Posterior vena cava (tissue), 2 donors: ENCODE measurements at places on chromosomes 1 and 21.

- DNase-seq = no peak
Observed at GRCh38 chr1:184407816-184408510, 21.1 kb downstream of the C1orf21 start.

DNA sequence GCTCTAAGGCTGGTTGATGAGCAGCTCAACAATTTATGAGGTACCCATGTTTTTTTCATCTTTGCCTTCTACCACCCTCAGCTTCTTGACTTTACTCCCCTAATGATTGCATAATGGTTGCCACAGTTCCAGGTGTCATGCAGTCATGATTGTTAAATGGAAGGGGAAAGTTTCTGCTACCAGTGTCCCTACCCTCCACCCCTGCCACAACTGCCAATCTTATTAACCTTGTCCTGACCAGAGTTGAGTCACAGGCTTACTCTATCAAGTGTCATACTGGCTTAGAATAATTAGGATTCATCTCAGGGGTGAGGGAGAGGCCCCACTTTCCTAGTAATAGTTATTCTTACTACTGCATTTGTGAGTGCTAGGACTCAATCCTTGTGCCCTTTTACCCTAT, 7.9 kb upstream of the FUBP1 start:
- no peak for DNase-seq

GRCh38 chr1:25765923-25766589, 33.9 kb upstream of the SELENON start:
- DNase-seq = no peak

GRCh38 chr1:173342736-173343135, 134.4 kb upstream of the PRDX6 start:
- DNase-seq = no peak

GRCh38 chr1:94550396-94550795, 8.8 kb upstream of the F3 start:
- DNase-seq = no peak

- no peak for DNase-seq
Observed at GRCh38 chr1:236280438-236281197, 1.1 kb downstream of the ERO1B start.

DNA sequence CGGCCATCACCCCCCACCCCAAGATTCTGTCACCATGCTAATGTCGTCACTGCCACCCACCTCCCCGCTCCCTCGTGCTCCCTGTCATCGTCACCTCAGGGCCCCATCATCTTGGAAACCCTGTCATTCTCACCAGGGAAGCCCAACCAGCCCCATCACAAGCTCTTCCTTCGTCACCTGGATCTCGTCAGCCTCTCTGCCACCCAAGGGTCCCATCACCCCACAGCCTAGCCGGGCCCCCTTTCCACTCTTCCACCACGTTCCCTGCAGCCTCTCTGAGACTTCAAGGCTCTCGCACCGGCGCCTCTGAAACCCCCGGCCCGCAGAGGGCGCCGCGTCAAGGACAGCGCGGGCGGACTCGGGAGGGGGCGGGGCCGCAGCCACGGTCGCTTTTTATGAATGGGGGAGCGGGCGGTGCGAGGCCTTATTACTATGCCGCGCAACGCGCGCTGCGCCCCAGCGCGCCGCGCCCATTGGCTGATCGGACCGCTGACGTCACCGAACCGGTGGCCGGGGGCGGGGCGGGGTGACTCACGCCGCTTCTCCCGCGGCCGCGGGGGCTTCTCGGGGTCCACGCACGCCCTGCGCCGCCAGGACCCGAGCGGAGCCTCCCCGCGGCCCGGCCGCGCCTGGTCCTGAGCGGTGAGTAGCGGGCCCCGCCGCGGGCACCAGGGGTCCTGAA, at the start of gene GPR3:
Gene GPR3, plus strand, starts transcription at position 527 of the 682 bp plus-strand sequence. CDS start 1,177 bp downstream, outside the sequence.
- peak; percentile 96 for DNase-seq

- peak; percentile 65 for DNase-seq
Observed at GRCh38 chr1:24961961-24962861, 32.1 kb upstream of the RUNX3 start.

DNA sequence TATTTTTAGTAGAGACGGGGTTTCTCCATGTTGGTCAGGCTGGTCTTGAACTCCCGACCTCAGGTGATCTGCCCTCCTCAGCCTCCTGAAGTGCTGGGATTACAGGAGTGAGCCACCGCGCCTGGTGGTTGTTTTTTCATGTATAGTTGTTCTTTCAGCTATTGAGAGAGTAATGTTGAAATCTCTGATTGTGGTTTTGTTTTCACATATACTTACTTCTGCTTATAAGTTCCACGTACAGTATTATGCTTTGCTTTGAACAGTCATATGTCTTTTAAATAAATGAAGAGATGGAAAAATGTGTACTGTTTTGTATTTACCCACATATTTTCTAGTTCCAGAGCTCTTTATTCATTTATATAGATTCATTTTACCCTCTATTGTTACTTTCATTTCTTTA, 44.5 kb downstream of the MARK1 start:
- no peak for DNase-seq

DNA sequence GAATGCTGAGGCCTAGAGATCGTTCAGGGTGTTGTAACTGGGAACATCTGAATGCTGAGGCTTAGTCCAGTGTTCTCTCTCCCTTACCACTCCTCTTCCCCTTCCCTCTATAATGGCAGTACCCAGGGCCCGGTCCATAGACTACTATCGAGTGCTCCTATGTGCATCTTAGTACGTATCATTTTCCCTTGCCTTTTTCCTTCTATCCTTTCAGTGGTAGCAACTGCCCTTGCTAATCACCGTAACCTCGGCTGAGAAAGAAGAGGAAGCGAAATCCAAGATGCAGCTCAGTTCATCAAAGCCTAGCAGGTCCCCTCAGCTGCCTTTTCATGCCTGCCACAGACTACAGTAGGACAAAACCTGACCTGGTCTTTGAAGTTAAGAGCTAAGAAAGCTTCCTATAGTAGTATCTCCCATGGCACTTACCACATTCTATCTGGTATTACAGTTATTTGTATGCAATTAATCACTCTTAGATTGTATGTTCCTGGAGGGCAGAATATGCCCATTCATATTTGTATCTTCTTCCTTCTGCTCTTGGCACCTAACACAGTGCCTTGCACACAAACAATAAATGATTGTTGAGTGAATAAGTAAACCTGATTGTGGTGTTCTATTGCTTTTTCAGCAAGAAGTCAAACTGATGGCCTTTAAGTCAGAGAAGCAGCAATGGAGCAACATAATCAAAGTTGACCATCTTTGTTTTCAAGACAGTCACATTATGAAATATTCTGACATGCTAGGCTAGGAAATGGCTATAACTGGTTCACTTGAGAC, 22.4 kb downstream of the CNIH4 start:
- no peak for DNase-seq

DNA sequence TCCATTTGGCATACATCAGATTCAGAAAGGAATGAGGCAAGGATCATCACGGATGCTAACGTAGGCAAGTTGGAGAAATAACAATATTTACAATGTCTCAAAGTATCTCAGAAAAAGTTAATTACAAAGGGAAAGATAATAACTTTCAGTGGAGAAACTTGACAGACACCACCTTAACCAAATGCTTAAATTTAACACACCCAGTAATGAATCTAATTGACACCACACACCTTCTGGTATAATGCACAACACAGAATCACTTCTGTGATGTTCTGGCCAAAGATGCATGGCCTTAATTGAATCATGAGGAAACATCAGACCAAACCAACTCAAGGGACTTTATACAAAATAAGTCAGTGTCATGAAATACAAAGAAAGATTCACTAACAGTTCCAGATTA, 23.1 kb downstream of the USP48 start:
- no peak for DNase-seq

- no peak for DNase-seq
Observed at GRCh38 chr1:109396871-109397580, 692 bp downstream of the SORT1 start.

GRCh38 chr1:11790880-11791715, 14.7 kb downstream of the MTHFR start:
- DNase-seq = peak; percentile 96

DNA sequence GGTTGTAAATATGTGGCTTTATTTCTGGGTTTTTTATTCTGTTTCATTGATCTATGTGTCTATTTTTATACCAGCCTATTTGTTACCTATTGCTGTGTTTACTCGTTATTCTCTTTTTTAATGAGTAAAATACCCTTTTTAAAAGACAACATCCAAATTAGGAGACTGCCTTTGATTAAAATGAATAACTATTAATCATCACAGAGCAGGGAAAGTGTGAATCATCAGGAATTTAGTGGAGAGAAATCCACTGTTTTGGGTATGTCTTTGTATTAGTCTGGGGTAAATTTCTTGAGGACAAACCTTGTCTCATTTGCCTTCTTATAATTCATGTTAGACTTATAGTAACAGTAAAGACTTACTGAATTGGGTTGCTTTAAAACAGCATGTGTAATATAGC, 12.1 kb downstream of the DISC1 start:
- no peak for DNase-seq

DNA sequence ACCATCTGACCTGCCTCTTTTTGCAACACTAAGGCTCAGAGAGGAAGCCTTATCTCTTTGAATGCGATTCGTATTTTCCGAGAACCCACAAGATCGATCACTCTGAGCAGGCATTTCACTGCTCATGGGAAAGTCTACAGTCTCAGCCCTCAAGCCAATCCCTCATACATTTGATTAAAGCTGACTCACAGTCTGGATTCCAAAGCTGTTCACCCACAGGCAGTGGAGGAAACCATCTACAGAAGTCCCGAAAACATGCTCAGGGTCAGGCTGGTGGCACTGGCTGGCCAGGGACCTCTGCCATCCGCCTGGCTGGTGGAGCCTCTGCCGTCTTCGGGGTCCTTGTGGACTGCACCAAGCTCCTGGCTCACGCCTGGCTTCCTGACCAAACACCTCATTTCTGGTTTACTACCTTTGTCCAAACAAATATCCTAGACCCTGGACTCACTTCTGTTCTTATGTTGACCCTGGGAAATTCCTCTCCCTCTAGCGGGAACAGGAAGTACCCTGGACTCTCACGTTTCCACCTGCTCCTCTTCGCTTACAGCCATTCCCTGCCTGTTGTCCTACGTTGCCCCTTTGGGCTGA, 650.0 kb downstream of the SMYD3 start:
- DNase-seq = no peak

- no peak for DNase-seq
Observed at GRCh38 chr21:31795992-31796391, 64.1 kb upstream of the SCAF4 start.

- DNase-seq = peak; percentile 93
Observed at GRCh38 chr1:98661544-98662355, at the start of gene SNX7. Gene SNX7, plus strand, starts transcription at chr1:98661721. Its CDS starts 11 bp downstream, at chr1:98661732.

DNA sequence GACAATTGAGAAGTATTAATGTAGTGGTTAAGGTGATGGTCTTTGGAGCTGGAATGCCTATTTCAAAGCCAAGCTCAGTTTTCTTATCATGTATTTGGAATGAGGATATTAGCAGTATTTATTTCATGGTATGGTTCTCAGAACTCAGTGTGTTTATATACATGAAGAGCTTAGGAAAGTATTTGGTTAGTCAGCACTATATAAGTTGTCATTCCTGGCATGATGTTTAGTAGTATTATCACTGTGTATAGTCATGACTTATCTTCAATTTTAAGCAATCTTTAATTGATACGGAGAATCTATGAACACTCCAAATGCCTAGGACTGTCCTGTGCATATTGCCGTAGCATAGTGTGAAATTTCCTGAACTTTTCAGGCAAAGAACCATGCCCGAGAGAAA, 501.9 kb upstream of the USP24 start:
- no peak for DNase-seq

DNA sequence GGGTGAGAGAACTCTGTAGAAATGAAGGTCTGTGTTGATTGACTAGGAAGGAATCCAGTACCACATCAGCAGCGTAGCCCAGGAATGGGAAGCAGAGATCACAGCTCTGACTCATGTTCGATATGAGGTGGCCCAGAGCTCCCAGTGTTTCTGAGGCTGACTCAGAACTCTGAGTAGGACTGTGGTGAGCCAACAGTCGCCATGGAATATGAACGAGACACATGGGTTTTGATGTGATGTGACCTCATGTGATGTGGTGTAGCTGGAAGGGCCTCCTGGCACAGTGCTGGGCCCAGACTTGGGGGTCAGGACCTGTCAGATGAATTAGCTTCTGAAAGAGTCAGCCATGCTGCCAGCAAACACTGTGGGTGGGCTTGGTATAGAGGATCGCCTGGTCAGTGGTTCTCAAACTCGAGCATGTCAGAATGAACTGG, 237.0 kb downstream of the MRPL39 start:
- peak; percentile 73 for DNase-seq
